ENCODE measurements at places on chromosomes 11 and 22. TPM values are rescaled to one million over a fixed set of nuclear protein-coding genes. Genes with fewer than 3 reads are reported as not detected.

CALCB gene
- not detected for total RNA-seq

GRCh38 chr11:19714387-19715363 is 2.0 kb downstream of the NAV2 start:
- DNase-seq = peak; percentile 56

CPT1B gene
- total RNA-seq = 18.4 TPM

P4HA3 gene
- 1.3 TPM for total RNA-seq

DNA sequence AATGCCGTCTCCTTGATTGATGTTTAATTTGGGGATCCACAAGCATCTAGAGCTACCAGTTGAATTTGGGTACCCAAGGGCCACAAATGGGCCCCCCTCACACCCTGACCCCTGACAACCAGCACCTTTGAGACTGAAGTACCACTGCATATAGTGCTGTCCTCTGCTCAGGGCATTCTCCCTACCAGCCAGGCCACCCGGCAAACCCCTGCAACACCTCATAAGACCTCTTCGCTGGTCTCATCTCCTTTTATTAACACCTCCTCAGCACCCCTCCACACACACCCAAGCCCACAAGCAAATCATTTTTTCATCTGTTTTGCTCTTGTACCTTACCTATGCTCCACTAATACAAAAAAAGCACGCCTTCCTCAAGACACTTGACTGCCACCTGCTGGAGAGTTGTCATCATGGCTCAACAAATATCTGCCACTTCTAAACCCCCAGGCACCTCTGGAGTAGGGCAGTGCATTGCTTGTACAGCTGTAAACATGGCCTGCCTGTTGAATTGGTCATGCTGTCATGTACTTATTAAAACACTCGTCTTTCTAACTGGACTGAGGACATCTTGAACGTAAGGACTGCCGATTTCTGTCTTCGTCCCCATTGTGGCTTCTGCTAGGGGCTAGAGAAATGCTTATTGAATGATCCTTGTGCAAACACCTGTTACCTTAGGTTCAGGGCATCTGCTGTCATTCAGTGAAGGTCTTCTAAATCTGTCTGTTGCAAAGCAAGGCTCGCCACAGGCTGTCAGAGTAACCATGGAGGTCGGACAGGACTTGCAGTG is 66.5 kb downstream of the BMAL1 start:
- peak; percentile 69 for DNase-seq

DNA sequence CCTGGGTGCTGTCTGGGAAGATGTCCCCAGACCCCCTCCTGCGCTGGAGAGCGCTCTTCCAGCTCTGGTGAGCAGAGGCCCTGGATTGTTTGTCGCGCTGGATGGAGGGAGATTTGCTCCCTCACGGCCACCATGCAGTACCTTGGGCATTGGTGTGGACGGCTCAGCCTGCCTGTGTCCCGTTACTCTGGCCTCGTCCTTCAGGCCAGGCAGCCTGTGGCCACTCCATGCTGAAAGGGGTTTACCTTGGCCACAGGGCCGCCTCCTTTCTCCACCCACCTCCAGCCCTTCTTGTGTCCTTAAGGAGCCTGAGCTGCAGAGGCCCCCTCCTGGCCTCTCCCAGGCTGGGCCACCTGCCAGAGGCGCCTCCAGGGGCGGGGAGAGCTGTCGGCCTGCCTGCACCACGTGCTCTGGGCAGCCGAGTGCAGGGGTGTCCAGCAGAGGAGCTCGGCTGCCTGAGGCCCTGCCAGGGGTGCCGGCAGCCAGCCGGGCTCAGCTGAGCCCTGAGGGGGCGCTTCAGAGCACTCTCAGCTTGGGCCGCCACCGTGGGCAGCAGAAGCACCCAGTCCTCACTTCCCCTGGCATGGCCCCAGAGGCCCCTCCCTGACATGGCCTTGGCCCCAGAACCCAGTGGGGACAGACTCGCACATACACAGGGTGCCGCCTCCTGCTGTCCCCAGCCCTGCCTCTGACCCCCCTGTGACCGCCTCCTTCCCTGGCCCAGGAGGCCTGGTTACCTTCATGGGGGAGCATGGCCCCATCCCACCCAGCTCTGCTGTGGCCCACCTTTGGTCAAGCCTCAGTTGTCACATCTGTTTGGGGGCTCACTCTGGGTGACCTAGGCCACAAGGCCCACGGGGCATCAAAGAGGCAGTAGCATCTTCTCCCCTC is 3.4 kb downstream of the CCND1 start:
- no peak for DNase-seq

All from Panc1 (cell line).